ENCODE measurements at places on chromosomes 7 and 10.

DNA sequence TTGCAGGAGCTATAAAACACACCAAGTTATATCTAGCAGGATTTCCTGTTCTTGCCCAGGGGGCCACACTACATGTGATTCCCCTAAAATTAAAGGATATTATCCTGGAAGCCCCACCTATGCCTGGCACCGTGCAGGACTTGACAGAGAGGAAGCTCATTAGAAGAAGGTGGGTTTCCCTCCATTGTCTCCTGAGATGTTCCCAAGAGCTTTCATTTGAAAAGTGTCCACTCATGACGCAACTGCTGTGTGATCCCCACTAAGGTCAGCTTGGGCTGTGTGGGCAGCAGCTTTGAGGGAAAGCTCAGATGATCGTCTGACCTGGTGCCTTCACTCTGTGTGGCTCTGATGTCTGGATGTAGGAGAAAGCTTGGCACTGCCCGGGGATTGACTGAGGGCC lies 53.5 kb downstream of the RAMP3 start:
- DNase-seq = no peak

- DNase-seq = no peak
Observed at GRCh38 chr7:4801839-4802231, 26.4 kb downstream of the AP5Z1 start.

DNA sequence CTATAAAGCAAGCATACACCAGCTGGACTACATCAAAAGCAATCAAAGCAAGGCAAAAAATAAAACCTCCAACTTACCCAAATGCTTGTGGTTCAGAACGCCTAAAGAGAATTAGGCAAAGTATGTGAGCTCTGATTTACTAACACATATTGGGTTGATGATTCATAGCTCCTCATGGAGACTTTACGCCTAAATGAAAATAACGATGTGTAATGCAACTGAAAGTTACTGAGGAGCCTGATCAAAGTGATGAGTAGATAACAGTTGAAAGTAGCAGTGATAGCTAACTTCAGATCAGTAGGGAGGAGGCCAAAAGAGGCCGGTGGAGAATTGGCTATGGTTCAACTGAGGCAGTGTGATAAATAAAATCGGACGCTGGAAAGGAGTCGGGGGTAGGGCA lies 85.0 kb downstream of the MPP7 start:
- no peak for DNase-seq

GRCh38 chr10:94115725-94116124 lies 122.0 kb downstream of the PLCE1 start:
- no peak for DNase-seq

DNA sequence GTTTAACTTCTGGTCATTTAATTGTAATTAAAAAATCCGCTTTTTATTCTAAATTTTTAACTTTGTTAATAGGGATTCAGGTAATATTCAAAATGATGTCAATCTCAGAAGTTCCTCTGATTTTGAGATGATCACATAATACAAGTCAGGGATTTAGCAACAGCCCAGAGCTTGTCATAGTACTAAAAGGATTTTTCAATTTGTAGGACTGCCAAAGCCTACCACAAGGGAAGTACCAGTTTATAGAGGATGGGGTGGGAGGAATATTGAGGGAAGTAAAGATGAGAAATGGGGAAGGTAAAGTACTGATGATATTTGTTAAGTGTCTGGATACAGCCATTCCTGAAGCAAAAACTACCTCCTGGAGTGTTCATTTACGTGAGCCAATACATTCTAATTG lies 278.2 kb upstream of the TEX47 start:
- DNase-seq = no peak

DNA sequence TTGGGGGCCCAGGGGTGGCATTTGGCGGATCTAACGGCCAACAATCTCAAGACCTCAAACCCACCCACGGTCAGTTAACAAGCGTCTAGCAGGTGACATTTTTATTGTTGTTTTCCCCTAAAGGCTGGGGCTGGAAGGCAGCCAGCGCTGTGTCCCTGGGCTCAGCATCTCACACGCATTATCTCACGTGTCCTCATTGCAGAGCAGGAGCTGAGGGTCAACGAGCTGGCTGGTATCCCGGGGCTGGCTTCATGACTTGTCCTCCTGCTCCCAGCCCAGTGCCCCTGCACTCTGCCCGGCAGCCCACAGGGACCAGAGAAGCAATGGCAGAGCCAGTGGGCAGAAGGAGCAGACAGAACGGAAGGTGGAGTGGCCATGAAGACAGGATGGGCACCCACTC lies 54.4 kb upstream of the TMEM273 start:
- no peak for DNase-seq

- no peak for DNase-seq
Observed at GRCh38 chr10:45373003-45373575, 927 bp upstream of the ALOX5 start.

- no peak for DNase-seq
Observed at GRCh38 chr10:59684006-59684405, 25.6 kb downstream of the SLC16A9 start.

GRCh38 chr7:105618016-105618296 lies 36.7 kb upstream of the EFCAB10 start:
- DNase-seq = no peak

DNA sequence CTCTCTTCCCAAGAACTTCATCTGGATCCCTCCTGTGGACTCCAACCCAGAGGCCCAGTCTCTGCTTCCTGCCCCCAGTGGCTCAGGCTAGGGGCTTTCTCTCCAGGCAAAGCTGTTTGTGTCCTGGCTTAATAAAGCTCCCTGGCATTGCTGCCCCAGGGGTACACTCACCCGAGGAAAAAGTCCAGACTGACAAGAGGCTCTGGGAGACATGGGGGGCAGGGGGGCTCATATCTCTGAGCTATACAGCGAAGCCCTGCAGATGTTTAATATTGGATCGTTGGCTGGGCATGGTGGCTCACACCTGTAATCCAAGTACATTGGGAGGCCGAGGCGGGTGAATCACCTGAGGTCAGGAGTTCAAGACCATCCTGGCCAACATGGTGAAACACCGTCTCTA lies 10.7 kb upstream of the COMTD1 start:
- no peak for DNase-seq

DNA sequence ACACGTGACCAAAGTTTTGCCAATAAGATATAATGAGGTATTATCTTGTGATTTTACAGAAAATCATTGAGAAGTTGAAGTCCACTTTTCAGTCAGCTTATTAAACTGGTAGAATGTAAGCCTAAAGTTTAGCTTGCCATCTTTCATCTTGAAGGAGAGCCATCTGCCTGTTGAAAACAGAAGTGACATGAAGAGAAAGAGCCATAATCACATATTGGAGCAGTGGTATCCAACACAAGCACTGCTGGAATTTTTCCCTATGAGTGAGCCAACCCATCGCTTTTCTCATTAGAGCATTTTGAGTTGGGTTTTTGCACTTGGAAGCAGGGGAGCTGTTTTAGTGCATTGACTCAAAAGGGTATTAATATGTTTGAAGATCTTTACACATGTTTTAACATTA lies 117.6 kb upstream of the FERD3L start:
- DNase-seq = no peak

GRCh38 chr10:105837951-105838350 lies 1196.9 kb downstream of the SORCS3 start:
- DNase-seq = no peak

GRCh38 chr10:7908541-7909210 lies 90.4 kb downstream of the TAF3 start:
- no peak for DNase-seq

DNA sequence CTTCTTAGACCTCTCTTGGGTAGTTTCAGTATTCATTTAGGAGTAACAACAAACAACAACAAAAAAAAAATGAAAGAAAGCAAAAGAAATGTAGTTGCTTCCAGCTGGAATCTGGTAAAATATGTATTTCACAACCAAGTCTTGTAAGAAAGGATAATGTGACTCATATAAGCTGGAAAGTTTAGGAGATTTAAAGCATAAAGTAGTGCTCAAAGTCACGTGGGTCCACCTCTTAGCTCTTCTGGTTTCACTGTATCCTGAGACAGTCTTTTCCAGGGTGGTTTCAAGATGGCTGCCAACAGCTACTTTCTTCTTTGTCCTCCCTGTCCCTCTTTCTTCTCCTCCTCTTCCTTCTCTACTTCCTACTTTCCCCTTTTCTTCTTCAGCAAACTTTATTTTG lies 69.5 kb upstream of the CDK13 start:
- no peak for DNase-seq

GRCh38 chr7:123792547-123792946 lies 43.7 kb upstream of the WASL start:
- DNase-seq = no peak

- DNase-seq = no peak
Observed at GRCh38 chr7:70913924-70914323, 218.0 kb upstream of the GALNT17 start.

GRCh38 chr10:96665306-96665705 lies 55.0 kb downstream of the PIK3AP1 start:
- no peak for DNase-seq

DNA sequence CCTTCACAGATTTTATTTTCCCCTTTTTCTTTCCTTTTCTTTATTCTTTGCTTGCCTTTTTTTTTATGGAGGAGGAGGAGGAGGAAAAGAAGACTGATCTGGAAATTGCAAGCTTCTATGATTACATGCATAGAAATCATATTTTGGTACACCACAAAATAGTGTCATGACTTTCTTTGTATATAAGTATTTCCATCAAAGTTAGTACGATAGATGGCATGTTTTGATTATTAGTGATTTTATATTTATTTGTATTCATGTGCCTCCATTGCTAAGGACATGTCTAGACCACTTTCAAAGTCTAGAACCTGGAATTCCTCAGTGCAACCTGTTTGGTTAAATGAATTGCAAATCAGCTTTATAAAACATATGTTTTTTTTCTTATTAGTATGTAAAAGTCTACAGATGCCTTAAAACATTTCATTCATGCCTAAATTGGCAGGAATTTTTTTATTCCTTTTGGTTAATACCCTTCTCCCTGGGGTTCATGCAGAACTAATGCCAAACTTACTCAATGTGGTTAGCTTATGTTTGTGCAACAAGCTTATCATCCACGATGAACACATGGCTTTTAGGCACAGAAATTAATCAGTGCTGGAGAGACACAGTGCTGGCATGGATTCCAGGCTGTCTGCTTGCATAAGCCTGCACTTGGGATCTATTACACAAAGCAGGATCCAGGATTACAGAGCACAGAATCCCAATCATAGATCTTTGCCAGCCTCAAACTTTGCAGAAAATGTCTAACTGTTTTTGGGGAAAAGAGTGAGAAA lies 213.1 kb downstream of the CHRM2 start:
- peak; percentile 24 for DNase-seq

DNA sequence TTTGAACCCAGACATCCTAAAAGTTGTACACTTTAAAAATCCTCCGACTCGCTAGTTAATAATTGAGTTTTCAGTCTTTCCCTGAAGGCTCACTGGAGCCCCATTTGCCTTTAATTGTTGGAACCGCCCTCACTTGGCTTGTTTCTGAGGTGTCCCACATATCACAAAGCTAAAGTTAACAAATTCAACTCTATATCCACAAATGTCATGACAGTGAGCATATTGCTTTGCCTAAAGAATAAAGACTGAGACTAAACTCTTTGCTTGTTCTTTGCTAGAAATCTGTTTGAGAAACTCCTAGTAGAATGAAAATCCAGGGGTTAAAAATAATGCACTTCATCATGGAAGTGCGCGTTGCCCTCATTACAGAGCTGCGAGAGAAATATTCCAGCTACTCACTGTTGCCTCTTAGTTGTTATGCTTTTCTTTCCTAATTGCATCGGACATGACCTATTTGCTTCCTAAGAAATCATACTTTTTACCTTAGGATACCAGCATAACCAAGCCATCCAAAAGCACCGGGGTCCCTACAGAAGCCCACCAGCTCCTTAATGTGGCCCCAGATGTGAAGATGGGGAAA lies 752 bp downstream of the THSD7A start:
- DNase-seq = no peak

GRCh38 chr7:152162287-152162686 lies 136.8 kb downstream of the GALNT11 start:
- DNase-seq = no peak

DNA sequence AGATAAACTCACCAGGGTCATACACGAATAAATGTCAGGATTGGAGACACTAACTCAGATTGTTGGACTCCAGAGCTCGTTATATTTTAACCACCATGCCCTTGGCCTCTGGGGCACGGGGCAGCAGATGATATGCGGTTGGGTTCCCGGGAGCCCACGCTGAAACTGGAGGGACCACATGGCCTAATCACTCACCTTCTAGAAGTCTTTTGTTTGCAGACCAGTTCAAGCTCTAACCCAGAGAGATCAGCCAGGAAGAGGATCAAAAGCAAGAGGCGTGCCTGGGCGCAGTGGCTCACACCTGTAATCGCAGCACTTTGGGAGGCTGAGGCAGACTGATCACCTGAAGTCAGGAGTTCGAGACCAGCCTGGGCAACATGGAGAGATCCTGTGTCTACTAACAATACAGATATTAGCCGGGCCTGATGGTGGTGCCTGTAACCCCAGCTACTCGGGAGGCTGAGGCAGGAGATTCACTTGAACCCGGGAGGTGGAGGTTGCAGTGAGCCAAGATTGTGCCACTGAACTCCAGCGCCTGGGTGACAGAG lies 42.6 kb upstream of the ECHDC3 start:
- DNase-seq = no peak

DNA sequence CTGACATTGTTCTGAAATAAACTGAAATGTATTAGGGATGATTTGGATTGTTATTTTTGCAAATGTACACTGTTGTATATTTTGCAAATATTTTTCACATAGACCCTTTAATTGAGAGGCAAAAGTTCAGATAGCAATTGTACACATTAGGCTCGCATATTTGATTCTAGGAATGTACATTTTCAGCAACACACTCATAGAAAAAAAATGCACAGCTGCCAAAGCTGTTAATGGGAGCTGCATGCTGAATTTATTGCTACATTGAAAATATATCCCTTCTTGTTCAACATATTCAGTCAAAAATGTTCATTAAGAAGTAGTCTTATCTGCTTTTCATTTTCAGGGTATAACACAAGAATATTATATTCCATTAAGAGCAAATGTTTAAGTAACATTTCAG lies 512.9 kb downstream of the ATRNL1 start:
- no peak for DNase-seq

- no peak for DNase-seq
Observed at GRCh38 chr7:119105381-119105780, 880.9 kb downstream of the ANKRD7 start.

GRCh38 chr7:81404669-81405068 lies 365.2 kb downstream of the HGF start:
- no peak for DNase-seq

DNA sequence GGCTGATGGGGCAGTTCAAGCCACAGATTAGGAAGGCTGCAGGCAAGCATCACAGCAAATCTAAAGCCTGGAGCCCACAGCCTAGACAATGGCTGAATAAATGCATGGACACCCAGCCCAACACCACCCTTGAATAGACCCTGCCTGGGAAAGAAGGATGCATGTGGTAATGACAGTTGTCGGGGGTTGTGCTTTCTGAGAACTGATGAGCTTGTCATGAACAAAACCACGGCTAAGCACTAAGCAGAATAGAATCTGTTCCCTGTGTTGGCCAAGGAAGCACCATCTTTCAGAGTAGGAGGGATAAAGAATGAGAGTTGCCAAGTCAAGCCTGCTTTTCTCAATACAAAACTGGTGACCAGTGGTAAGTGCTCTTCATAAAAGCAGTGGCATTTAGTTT lies 66.1 kb upstream of the JCAD start:
- no peak for DNase-seq

- DNase-seq = no peak
Observed at GRCh38 chr10:5659702-5660528, 6.5 kb downstream of the ASB13 start.

Data from brain pericyte (primary cell).